HEK293T (cell line): ENCODE measurements at places on chromosomes 3 and 15.
A peak's percentile ranks its signal among the peaks of the same experiment; 100 is the strongest.

DNA sequence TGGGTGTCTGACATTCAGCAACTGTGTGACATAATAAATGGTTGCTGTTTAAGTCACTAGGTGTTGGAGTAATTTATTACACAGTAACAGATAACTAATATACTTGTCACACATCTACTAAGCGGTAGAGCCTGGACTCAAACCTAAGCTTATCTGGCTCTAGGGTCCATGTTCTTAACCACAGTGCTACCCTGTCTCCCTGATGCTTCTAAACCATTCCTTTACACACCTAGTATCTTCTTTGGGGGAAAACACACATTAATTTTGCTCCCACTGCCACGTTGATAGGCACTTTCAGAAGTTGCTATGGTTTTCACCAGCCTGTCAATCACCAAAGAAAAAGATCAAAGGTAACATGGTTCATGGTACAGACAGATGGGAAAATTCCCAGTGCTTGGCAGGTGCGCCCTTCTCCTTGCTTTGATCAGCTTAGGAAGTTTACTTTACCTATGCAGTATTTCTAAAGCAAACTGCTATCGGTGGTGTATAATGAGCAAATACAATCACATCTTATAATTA is 150.8 kb downstream of the PDZRN3 start:
- DNase-seq, result no peak

DNA sequence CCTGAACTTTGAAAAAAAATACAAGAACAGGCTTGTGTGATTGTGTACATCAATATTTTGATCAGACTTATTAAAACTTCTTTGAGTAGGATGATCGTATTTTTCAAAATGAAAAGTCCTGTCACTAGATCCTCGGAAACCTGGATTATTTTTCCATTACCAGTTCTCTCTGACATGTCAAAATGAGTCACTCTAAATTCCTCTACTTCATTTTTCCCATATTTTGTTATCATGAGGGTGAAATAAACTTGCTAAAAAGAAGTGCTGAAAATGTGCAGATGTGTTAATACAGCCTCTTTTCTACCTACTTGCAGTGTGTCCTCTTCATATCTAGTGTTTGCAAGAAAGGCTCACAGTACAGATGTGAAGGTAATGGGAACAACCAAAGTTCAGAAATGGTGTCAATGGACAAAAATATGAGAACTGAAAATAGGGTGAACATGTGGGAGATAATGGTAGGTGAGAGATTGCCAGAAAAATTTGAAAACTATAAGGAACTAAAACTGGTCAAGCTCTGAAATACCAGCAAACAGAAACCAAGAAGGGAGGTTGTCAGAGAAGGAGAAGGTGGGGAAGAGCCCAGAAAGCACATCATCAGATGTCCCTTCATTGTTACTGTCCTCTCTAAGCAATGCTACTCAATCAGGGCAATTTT is 108.2 kb downstream of the EOMES start:
- no peak for DNase-seq

DNA sequence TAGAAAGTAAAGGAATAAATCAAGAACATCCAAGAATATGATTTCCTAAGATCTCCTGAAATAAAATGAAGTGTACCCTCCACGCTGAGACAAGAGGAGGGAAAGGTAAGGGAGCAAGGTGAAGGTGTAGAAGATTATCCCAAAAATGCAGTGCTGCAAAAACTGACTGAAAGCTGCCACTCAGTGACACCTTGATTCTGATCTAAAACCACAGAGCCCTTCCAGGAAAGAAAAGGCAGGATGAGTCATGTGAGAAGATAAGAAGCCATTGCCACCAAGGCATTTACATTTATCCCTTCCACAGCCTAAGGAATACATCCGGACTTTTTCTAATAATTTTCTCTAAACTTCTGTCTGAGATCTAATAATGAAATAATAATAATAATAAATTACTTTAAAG is 49.9 kb downstream of the IGSF11 start:
- DNase-seq, result no peak

GRCh38 chr3:114421204-114421603 is 127.4 kb downstream of the TIGIT start:
- no peak for DNase-seq

GRCh38 chr3:184687363-184688015 is 24.4 kb downstream of the MAGEF1 start:
- DNase-seq, result peak; percentile 36
